Upper lobe of left lung (tissue), 6 donors: ENCODE measurements at places on chromosomes 5 and 9.

DNA sequence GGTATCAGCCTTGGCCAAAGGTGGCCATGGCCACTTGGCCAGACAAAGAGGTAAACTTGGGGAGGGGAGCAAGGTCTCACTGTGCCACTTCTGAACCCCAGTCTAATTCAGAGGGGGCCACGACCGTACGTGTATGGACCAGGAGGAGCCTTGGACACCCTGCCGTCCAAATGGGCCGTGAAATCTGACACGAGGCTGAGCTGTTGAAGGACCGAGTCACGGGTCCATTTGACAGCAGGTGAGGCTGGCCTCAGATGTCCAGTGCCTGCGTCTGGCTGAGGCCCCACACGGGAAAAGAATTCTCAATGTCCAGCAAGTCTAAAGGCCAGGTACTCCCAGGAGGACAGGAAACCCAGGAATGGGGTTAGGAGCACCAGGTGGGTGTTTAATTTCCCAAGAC, 17.7 kb downstream of the CMBL start:
- peaks cover 13% of the 10 kb centered on the region for H3K4me1 ChIP-seq
- H3K36me3 ChIP-seq, result no peaks in the 10 kb centered on the region
- no peaks in the 10 kb centered on the region for H3K27me3 ChIP-seq
- no peak overlapping the region for H3K4me3 ChIP-seq

- H3K36me3 ChIP-seq, result no peaks in the 10 kb centered on the region
- no peaks in the 10 kb centered on the region for H3K4me1 ChIP-seq
- DNase-seq, result no peak
- H3K4me3 ChIP-seq, result no peak overlapping the region
Measured at GRCh38 chr5:32854473-32854872, 143.4 kb downstream of the NPR3 start.

DNA sequence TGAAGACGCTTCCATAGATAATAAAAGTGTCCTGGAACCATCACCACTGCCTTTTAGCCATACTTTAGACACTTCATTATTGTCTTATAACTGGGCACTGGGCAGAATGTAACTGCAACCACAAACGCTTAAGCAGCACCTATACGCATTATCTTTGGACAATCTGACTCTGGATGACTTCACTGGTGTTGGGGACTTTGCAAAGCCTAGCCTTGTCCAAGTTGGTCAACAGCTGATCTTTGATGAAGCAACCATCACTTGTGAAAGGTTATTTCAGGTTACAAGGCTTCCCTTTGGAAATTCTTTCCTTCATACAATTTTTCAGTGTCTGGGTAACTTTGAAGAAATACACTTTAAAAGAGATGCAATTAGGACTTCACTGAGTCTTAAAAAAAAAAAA, 77.8 kb upstream of the ZNF462 start:
- no peaks in the 10 kb centered on the region for H3K27me3 ChIP-seq
- no peak for DNase-seq
- no peaks in the 10 kb centered on the region for H3K36me3 ChIP-seq
- H3K27ac ChIP-seq, result no peak overlapping the region

DNA sequence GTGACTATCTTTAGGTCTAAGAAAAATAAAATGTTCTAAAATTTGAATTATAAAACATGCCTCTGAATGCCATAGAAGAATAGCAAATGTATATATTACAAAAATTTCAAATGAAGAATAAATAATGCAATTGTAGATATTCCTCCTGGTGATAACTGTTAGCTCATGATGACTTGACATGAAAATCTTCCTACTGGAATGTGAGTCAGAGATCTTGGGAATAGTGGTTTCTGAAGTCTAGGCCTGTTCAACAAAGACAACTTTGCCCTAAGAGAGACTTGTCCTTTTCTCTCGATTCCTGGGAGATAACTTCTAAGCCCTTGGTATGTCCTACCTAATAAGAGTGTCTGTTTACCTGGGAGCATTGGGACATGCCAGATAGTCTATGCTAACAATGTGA, 746.3 kb upstream of the RIOK2 start:
- no peaks in the 10 kb centered on the region for H3K27me3 ChIP-seq
- no peaks in the 10 kb centered on the region for H3K4me1 ChIP-seq
- H3K36me3 ChIP-seq, result no peaks in the 10 kb centered on the region
- no peak overlapping the region for H3K27ac ChIP-seq
- no peak overlapping the region for H3K4me3 ChIP-seq
